EL (cell line): ENCODE measurements at places on chromosomes 2 and 18.
A peak's percentile ranks its signal among the peaks of the same experiment; 100 is the strongest.

- no peak for DNase-seq
Observed at GRCh38 chr2:225536036-225536435, 136.5 kb downstream of the NYAP2 start.

DNA sequence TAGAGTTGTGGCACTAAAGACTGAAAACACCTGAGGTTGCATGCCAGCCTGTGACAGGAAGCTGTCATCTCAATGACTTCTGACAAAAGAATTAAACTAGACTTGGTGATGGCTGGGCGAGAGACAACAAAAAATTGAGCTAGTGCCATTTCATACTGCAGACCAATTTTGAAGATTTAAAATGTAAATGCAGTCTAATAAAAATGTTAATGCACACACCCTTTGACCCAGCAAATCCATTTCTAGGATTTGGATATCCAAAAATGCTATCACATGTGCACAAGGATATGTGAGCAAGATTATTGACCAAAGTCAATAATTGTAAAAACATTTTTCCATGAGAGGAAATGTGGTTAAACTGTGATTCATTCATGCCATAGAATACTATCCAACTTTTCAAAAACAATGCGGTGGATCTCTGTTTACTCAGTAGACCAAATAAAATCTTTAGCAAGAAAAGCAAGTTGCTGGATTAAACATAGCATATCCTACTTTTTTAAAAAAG lies 5.6 kb downstream of the FBXO36 start:
- peak; percentile 53 for DNase-seq

GRCh38 chr18:24189664-24190346 lies 50.9 kb downstream of the CABYR start:
- no peak for DNase-seq

GRCh38 chr18:55235094-55235461 lies 275.8 kb upstream of the CCDC68 start:
- DNase-seq: no peak

DNA sequence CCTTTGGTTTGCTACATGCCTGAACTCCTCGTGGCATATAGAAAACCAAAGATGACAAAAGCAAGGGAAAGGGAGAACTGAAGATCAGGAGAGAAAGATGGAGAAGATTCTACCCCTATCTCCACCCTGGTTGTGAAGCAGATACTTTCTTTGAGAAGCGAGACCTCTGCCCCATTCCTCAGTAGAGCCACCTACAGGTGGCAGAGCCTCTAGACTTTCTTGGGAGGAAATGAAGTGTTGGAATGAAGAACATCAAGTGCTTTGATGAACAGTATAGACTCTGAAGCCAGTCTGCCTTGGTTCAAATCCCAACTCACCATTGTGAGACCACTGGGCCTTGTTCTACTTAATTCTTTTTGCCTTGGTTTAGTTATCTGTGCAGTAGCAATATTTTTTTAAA lies 348.8 kb upstream of the ETAA1 start:
- DNase-seq: no peak

- DNase-seq: no peak
Observed at GRCh38 chr2:16064745-16065144, 124.4 kb downstream of the MYCN start.

DNA sequence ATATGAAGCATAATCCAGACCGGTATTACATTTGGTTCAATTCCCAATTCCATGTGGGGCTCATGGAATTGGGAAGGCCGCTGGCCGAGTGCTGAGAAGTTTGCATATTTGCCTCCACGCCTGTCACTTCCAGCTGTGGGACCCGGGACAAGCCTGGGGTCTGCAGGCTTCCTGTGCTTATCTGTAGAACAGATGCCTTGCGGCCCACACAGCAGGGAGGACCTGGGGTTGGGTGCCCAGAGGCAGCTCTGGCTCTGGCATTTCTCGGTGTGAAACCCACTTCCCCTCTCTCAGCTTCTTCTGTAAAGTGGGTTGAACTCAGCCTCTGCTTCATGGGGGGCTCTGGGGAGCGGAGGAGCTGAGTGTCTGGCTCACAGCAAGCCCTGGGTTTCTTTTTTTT lies 97.9 kb downstream of the SH3BP4 start:
- no peak for DNase-seq

- DNase-seq: peak; percentile 79
Observed at GRCh38 chr2:108271691-108272253, 16.9 kb upstream of the SULT1C2 start.

GRCh38 chr2:20419752-20420151 lies 27.1 kb upstream of the RHOB start:
- no peak for DNase-seq

DNA sequence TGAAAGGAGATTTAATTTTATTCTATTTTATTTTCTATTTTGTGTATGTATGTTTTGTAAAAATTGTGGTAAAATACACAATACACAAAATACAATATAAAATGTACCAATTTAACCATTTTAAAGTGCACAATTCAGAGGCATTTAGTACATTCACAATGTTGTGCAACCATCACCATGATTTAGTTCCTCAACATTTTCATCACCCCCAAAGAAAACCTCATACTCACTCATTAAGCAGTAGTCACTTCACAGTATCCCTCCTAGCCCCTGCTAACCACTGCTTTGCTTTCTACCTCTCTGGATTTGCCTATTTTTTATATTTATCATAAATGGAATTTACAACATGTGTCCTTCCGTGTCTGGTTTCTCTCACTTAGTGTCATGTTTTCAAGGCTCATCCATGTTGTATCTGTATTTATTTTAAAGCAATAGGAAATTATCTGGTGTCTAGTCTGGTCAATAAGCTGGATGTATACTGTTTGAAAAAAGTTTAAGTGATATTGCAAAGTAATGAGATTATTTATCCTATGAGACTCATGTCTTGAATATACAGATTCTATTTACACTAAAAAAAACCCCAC lies 77.9 kb upstream of the GLS start:
- no peak for DNase-seq
